CD4-positive, alpha-beta memory T cell (primary cell): ENCODE measurements at places on chromosomes 3 and 15. TPM values are rescaled to one million over a fixed set of nuclear protein-coding genes. Genes with fewer than 3 reads are reported as not detected.

Gene PBRM1
- 74.2 TPM for total RNA-seq

Gene UBA3
- total RNA-seq, result 81.0 TPM

Gene DNASE1L3
- total RNA-seq, result not detected

Gene CCDC39
- total RNA-seq, result 0.29 TPM

GRCh38 chr3:153242896-153243295 lies 80.9 kb downstream of the RAP2B start:
- H3K4me3 ChIP-seq, result no peak overlapping the region
- no peaks in the 10 kb centered on the region for H3K36me3 ChIP-seq
- H3K27me3 ChIP-seq, result no peaks in the 10 kb centered on the region

GRCh38 chr3:31054032-31054431 lies 159.6 kb upstream of the GADL1 start:
- no peaks in the 10 kb centered on the region for H3K27me3 ChIP-seq
- H3K4me3 ChIP-seq, result no peak overlapping the region
- DNase-seq, result no peak
- no peaks in the 10 kb centered on the region for H3K36me3 ChIP-seq
- H3K4me1 ChIP-seq, result no peaks in the 10 kb centered on the region

DNA sequence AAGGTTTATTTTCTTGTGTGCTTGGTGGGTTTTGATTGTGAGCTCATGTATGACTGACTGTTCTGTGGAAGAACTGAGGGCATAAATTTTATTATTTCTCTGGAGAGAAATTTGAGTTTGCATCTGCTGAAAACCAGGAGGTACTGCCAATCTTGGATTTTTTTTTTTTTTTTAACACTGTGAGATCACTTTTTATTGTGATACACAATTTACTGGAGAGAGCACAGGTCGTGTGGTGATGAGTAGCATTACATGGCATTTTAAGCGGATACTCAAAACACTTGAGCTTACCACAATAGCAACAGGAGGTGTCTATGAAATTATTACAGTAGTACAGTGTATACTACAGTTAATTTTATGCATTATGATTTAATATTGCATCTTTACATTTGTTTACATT lies 237.4 kb downstream of the MFSD1 start:
- no peak overlapping the region for H3K27ac ChIP-seq
- DNase-seq, result no peak
- H3K27me3 ChIP-seq, result no peaks in the 10 kb centered on the region
- no peak overlapping the region for H3K4me3 ChIP-seq
- H3K36me3 ChIP-seq, result no peaks in the 10 kb centered on the region

DNA sequence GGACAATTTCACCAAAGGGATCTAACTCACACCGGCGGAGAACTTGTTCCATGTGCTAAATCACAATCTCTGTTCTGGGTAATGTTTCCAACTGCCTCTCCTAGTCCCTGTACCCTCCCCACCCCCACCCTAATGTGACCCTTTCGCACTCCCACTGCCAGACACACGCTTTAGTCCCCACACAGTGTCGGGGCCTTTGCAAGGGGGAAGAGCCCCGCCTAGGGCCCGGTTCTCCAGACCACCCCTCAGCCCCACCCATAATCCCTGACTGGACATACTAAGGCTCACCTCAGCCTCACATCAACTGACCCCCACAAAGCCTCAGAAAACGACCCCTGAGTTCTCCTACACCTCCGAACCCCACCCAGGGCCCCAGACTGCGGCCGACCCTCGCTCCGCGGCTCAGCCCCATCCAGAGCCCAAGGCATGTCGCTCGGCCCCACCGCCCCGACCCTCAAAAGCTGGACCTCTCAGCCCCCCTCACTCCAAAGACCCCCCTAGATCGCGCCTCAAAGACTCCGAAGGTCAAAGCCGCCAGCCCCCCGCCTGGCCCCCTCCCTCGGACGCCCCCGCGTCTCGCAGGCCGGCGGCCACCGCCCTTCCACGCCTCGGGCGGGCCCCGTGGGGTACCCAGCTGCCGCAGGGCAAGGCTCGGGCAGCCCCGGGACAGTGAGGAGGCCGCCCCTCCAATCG lies 72.0 kb upstream of the MAP4 start:
- peak overlapping the region; percentile 77 for H3K27ac ChIP-seq
- no peaks in the 10 kb centered on the region for H3K27me3 ChIP-seq
- DNase-seq, result no peak

- no peak for DNase-seq
- no peak overlapping the region for H3K4me3 ChIP-seq
- H3K36me3 ChIP-seq, result no peaks in the 10 kb centered on the region
- H3K27me3 ChIP-seq, result no peaks in the 10 kb centered on the region
- no peak overlapping the region for H3K27ac ChIP-seq
Observed at GRCh38 chr3:172289583-172289982, 158.7 kb downstream of the GHSR start.

DNA sequence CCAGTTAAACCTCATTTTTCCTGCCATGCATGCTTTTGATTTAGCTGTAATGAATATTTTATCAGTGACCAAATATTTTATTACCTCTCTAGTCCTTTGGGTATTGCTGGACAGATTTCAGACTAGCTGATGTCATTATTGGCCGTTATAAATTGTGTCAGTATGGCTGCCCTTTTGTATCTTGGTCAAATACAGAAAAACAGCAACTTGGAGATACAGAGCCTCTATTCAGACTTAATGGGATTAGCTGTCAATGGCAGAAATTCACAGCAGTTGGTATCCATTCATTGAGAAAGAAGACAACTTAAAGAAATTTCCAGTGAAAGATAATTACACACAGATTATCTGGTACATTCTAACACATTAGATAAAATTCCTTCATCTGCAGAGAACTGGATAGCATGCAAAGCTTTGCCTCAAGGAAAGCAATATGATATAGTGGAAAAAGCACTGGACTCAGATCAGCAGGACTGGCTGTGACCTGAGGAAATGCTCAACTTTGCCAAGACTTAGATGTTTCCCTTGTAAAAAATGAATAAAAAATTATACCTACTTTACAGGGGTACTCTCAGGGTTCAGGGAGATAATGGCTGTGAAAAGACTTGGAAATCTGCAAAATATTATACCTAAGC lies 20.8 kb downstream of the COL6A6 start:
- H3K36me3 ChIP-seq, result no peaks in the 10 kb centered on the region
- H3K4me1 ChIP-seq, result no peaks in the 10 kb centered on the region
- H3K27ac ChIP-seq, result no peak overlapping the region

DNA sequence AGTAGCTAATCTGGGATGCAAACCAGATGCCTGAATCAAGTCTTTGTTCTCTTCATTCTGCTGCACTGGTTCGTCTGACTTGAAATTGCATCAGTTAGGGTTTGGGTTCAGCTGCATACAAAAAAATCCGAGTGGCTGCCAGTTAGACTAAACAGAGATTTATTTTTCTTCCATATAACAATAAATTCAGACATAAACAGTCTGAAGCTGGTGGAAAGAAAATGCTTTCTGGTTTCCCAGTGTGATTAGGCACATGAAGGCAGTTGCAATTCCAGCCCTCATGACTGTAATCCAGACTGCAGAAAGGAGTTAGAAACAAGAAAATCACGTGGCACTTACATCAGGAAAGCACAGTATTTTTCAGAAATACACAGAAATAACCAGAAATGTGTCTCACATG lies 930.7 kb downstream of the MCTP2 start:
- no peak overlapping the region for H3K27ac ChIP-seq
- no peaks in the 10 kb centered on the region for H3K27me3 ChIP-seq
- H3K36me3 ChIP-seq, result no peaks in the 10 kb centered on the region
- H3K4me1 ChIP-seq, result no peaks in the 10 kb centered on the region

GRCh38 chr3:72274493-72275330 lies 489.8 kb upstream of the PROK2 start:
- H3K36me3 ChIP-seq, result no peaks in the 10 kb centered on the region
- peak; percentile 42 for DNase-seq
- no peaks in the 10 kb centered on the region for H3K27me3 ChIP-seq

DNA sequence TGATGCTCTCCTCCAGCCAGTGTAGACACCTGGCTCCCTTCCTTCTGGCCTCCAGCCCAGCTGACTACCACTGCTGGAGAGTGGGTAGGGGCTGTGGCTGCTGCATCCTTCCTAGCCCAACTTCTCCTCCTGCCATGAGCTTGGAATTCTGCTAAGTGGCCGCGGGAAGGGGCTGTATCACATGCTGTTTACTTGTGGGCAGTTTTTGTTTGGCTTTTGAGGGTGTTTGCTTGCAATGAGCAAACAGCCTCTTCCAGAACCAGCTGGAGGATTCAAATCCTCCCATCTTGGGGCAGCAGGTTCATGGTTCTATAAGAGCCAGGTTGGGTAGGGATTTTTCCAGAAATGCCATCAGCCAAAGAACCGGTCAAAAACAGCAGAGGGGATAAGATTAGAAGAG lies 9.0 kb downstream of the GASK1A start:
- DNase-seq, result no peak
- no peaks in the 10 kb centered on the region for H3K36me3 ChIP-seq
- H3K4me1 ChIP-seq, result no peaks in the 10 kb centered on the region

DNA sequence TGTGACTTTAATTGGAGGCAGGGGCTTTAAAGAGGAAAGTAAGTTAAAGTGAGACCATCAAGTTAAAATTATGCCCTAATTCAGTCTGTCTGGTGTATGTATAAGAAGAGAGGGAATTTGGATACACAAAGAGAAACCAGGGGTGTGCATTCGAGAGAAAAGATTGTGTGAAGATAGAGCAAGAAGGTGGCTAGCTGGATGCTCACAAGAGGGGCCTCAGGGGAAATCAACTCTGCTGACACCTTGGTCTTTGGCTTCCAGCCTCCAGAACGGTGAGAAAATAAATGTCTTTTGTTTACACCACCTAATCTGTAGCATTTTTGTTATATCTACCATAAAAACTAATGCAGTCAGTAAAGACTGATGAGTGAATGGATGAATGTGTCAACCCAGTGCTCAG lies 907.3 kb upstream of the CFAP20DC start:
- no peak for DNase-seq
- H3K36me3 ChIP-seq, result no peaks in the 10 kb centered on the region
- H3K27me3 ChIP-seq, result no peaks in the 10 kb centered on the region
- peaks cover 8% of the 10 kb centered on the region for H3K4me1 ChIP-seq
- no peak overlapping the region for H3K4me3 ChIP-seq
- no peak overlapping the region for H3K27ac ChIP-seq

DNA sequence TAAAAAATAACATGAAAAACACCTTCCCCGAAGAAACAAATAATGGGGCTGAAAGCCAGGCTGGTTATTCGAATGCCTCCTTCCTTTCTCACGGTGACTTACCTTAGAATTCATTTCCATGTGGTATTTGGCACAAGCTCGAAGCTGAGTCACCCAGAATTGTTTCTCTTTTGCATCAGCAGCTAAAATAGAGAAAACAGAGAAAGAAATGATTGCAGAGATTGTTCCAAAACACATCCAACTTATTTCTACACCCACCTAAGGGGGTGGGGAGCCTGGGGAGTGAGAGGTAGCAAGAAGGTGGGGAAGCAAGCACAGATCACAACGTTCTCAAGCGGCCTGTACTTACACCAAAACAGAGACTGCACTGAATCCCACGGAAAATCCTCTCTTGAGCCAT lies 104.7 kb downstream of the OSBPL10 start:
- no peak overlapping the region for H3K27ac ChIP-seq
- no peaks in the 10 kb centered on the region for H3K27me3 ChIP-seq
- no peaks in the 10 kb centered on the region for H3K4me1 ChIP-seq
- no peak for DNase-seq
- no peaks in the 10 kb centered on the region for H3K36me3 ChIP-seq

GRCh38 chr3:104696470-104696869 lies 670.2 kb upstream of the ALCAM start:
- no peaks in the 10 kb centered on the region for H3K36me3 ChIP-seq
- no peaks in the 10 kb centered on the region for H3K27me3 ChIP-seq
- no peak for DNase-seq
- no peaks in the 10 kb centered on the region for H3K4me1 ChIP-seq
- H3K4me3 ChIP-seq, result no peak overlapping the region

DNA sequence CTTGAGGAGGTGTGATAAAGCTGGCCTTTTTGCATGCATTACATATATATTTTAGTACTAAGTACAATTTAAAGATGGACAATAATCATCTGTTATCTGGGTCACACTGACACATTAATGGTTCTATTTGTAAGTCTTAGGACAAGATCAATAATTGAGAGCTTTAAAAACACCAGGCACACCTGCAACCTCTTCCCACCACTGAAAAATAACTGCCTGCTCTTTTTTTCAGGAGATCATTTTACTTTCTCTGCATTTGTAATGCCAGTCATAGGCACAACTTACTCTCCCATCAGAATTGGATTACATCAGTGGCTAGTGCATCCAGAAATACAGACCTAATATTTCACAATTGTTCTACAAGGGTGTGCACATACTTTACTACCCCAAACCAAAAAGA lies 149.8 kb downstream of the MECOM start:
- no peaks in the 10 kb centered on the region for H3K27me3 ChIP-seq
- no peaks in the 10 kb centered on the region for H3K4me1 ChIP-seq
- DNase-seq, result no peak
- H3K27ac ChIP-seq, result no peak overlapping the region
- no peaks in the 10 kb centered on the region for H3K36me3 ChIP-seq
- H3K4me3 ChIP-seq, result no peak overlapping the region

GRCh38 chr3:122023335-122023910 lies 1.4 kb upstream of the ILDR1 start:
- no peaks in the 10 kb centered on the region for H3K27me3 ChIP-seq
- no peak overlapping the region for H3K4me3 ChIP-seq
- no peak overlapping the region for H3K27ac ChIP-seq
- H3K4me1 ChIP-seq, result no peaks in the 10 kb centered on the region
- H3K36me3 ChIP-seq, result no peaks in the 10 kb centered on the region

DNA sequence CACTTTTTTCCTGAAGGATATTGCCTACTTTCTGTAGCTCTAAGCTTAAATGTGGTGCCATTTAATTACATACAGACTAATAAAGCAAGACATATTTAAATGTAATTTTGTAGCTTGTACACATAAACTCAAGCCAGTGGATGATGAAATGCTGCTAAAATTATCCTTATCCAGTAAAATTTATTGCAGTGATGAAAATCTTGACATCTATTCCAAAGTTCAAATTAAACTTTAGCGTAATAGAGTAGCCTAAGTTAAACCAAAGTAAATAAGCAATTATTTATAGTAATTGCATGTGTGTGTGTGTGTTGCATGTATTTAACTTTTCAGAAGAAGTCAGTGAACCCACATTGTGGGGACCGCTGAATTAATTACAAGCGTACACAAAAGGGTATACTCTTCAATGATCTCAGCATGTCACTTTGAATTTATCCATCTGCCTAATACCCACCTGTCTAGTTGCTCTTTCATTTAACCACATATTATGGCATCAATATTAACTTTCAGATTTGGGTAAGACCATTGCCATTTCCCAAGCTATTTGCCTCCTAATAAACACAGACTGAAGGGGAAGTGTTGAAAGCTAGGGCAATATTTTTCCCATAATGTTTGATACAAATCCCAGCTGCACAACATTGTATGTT lies 85.0 kb downstream of the MECOM start:
- no peaks in the 10 kb centered on the region for H3K27me3 ChIP-seq
- H3K4me1 ChIP-seq, result no peaks in the 10 kb centered on the region
- H3K36me3 ChIP-seq, result no peaks in the 10 kb centered on the region
- no peak overlapping the region for H3K4me3 ChIP-seq
- no peak overlapping the region for H3K27ac ChIP-seq
